Fibroblast of villous mesenchyme (primary cell): ENCODE measurements at places on chromosomes 2 and 18. TPM values are rescaled to one million over a fixed set of nuclear protein-coding genes. Genes with fewer than 3 reads are reported as not detected.

DNA sequence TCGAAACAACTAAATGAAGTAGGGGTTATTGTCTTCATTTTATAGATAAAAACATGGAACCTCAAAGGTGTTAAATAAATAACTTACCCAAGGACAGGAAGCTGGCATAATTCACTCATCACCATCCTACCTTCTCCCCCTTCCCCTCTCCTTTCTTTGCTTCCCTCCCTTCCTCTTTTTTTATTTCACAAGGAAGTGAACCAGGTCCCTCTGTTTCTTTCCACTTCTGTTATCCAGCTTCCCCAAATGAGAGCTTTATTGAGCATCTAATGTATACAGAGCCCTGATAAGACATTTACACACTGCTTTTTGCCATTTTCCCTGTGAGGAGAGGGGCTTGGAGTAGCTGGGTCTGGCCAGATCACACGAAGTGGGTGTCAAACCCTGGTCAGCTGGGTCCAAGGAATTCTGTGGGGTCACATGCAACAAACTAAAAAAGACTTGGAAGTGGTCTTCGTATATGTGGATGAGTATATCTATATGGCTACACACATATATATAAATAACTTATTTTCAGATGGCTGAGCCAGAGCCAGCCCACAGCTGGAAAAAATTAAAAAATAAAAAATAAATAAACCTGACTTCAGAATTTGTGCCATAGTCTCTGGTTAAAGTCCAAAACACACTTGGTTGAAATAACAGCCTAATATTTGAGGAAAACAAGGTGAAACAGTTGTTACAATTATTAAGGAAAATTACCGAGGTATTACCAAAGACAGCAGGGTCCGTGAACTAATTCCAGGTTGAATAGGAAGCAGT, 49.3 kb upstream of the FOSL2 start:
- no peak for DNase-seq

DNA sequence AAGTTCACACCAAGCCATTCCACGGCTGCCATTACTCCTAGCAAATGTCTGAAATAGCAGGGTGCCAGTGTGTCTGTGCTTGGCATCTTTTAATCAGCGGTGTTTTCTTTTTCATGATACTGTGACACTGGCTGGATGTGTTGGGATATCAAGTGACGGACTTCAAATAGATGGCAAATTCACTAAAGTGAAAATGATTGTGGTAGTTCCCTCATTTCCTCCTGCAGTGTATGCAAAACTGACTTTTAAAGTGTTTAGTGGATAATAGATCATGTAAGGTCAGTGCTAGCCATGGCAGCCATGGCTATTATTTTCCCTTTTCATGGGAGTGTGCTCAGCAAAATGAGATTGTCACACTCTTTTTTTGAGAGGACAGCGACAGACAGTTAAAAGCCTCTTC, 261.5 kb upstream of the SIX3 start:
- no peak for DNase-seq

- no peak for DNase-seq
These were observed 1.8 kb downstream of the B3GNT7 start for GRCh38 chr2:231397011-231397927.

GRCh38 chr2:74219846-74220486, 21.6 kb downstream of the MTHFD2 start:
- no peak for DNase-seq

GRCh38 chr2:28695245-28695647, 56.4 kb upstream of the PPP1CB start:
- DNase-seq = peak; percentile 58

GRCh38 chr2:105243961-105244360, 2.4 kb downstream of the GPR45 start:
- no peak for DNase-seq

GRCh38 chr18:8711736-8712135, 6.4 kb downstream of the MTCL1 start:
- no peak for DNase-seq

GRCh38 chr2:135124924-135125886, 73.1 kb downstream of the RAB3GAP1 start:
- peak; percentile 20 for DNase-seq

DNA sequence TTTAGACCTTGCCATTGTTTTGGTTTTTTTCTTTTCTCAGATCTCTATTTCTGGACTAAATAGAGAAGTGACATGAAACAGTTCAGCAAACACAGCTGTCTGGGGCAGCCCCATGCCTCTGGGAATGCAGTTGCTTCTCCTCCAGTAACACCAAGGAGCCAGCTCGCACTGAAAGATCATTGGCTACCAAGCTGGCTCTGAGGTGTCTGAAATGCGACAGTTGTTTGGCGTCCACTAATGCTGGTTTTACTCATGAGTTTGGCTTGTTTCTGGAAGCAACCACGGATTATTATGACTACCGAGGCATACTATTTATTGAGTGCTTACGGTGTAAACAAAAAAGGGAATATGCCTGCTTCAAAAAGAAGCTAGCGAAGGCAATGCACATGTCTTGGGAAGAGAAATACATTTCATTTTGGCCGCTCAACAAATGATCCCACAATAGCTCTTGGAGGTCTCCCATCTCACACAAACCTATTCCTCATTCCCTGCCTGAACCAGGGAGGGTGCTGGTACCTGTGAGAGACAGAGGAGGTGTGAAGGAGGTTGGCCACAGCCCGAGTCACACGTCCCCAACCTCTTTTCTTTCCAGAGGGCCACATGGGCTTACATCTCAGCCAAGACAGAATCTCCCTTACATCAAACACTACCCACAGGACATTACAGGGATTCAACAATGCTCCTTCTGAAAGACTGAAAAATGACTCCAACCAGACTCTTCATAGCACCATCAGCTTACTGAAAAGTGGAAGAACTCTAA, 37.5 kb upstream of the NEB start:
- DNase-seq = peak; percentile 91

INO80D gene
- total RNA-seq = 7.7 and 10.4 TPM in 2 replicates

NFU1 gene
- 56.4 and 61.7 TPM in 2 replicates for total RNA-seq

CDKL4 gene
- total RNA-seq = 1.9 and 4.3 TPM in 2 replicates

CFAP210 gene
- total RNA-seq = not detected in 2 replicates

LMAN1 gene
- 188 and 268 TPM in 2 replicates for total RNA-seq
